ENCODE measurements at places on chromosomes 12 and 14.

- no peak for DNase-seq
Measured at GRCh38 chr14:31405106-31405505, 15.2 kb downstream of the HEATR5A start.

- DNase-seq: no peak
Measured at GRCh38 chr12:8453021-8453513, 2.7 kb upstream of the CLEC6A start.

GRCh38 chr12:29544428-29545101 is 47.1 kb upstream of the OVCH1 start:
- no peak for DNase-seq

DNA sequence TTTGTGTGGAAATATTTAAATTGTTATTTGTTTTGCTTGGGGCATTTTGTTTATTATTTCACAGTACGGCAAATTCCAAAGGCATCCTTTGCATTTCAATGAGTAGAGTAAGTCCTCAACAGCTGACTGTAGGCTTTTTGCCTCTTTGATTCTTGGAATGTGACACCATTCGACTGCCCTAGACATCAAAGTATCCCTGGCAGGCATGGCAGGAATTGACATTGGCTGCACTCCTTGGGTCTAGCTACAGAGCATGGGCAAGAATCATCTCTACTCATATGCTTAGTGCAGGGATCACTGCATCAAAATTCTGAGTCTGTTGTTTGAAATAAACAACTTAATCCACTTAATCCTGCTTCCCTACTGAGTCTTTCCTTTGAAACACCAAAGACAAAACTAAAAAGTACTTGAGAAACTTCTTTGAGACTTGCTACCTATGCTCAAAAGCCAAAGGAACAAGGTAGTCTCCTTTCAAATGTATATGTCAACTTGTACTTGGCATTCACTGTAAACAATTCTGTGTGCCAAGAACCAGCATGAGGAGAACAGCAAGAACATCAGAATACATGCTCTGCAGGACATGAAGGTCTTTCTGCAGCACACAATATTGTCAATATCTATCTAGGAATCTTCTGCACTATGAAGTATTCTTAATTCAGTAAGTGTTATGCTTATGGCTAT is 1569.0 kb upstream of the FLRT2 start:
- DNase-seq: no peak

- no peak for DNase-seq
Measured at GRCh38 chr14:96090441-96091148, 51.4 kb downstream of the C14orf132 start.
